ENCODE measurements at places on chromosomes 12 and 14. TPM values are rescaled to one million over a fixed set of nuclear protein-coding genes. Genes with fewer than 3 reads are reported as not detected.

PTPRR gene
- 0.64 TPM for total RNA-seq

C1R gene
- 108 TPM for total RNA-seq

KRT81 gene
- total RNA-seq = not detected

ASCL1 gene
- 0.23 TPM for total RNA-seq

ZNF384 gene
- 31.5 TPM for total RNA-seq

FAIM2 gene
- 2.7 TPM for total RNA-seq
